ENCODE measurements at places on chromosomes 11 and 22. TPM values are rescaled to one million over a fixed set of nuclear protein-coding genes. Genes with fewer than 3 reads are reported as not detected.

DNA sequence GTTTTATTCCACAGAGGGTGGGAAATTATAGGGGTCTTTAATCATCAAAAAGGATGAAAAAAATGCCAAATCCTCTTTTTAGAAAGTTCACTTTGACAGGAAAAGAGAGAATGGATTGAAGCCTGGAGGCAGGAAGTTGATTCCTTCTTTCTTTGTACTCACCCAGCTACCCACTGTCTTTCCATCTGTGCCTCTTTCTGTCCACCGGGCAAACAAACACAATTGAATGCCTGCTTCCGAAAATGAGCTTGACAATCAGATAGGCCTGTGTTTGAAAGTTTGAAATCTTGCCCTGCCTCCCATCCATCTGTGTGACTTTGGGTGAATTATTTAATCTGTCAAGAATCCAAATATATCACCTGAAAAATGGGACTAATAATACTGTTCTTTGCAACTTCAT, 81.1 kb downstream of the SCN3B start:
- DNase-seq, result no peak

GRCh38 chr22:35409783-35410662, 10.1 kb downstream of the MCM5 start:
- DNase-seq, result no peak

GRCh38 chr11:66891851-66892660, 35.2 kb downstream of the LRFN4 start:
- peak; percentile 99 for DNase-seq

- no peak for DNase-seq
These were observed 71.2 kb downstream of the PIWIL4 start for GRCh38 chr11:94638301-94638901.

DNA sequence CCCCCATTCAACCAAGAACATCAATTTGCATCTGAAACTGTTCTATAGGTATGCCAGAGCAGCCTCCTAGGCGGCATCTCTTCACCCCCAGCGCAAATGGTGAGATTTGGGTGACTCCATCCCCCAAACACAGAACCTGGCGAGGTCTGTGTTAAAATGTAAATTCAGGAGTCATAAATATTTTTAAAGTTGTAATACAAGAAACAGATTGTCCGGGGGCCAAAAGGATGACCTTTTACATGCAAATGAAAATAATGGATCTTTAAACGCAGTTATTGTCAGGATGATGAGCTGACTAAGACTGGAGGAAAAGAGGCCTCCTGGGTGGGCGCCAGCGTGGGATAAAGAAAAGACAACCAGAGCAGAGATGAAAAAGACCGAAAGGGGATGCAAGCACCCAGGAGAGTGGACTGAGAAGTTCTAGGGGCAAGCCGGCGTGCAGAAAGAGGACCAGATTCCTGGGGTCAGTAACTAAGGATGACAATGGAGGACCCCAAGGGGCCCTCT, 16.0 kb upstream of the ADA2 start:
- DNase-seq, result no peak

DNA sequence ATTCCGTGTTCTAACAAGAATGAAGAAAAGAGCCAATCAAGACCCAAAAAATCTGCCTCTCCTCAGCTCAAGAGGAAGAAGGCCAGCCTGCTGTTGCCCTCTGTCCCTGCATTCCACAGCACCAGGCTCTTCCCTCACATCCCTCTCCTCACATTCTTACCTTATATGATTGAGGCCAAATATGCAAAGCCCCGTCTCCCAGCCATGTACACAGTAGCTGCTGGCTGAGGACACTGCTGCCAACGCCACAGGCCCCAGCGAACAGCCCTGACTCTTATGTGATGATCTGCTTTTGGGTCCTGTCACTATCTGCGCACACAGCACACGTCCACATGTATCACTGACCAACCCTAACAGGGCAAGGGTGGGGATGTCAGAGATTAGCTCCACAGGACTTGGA, 60.2 kb downstream of the MICAL3 start:
- DNase-seq, result no peak

Gene CD3G
- not detected for total RNA-seq

DNA sequence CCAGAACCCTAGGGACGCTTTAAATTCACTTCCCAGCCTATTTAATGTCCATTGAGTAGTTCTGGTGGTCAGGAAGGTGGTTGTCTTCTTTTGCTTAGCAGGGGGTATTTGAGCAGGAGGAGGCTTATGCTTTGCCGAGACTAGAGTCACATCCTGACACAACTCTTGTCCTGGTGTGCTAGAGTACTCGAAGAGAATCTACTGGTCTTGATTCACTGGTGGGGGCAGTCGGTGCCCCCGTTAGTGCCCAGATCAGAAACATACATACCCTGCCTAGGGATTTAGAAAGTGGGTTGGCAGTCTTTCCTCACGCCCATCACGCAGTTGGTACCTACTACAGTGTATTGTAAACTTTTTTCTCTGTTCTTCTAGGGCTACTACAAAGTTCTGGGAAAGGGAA, 2.7 kb downstream of the RPL27A start:
- DNase-seq, result no peak

- DNase-seq, result peak; percentile 86
These were observed 13.9 kb upstream of the NAV2 start for GRCh38 chr11:19698493-19699292.

Gene CREB3L1
- total RNA-seq, result 0.53 TPM

Measured in bronchial epithelial cell (primary cell).